ENCODE measurements at places on chromosomes 6 and 20.

DNA sequence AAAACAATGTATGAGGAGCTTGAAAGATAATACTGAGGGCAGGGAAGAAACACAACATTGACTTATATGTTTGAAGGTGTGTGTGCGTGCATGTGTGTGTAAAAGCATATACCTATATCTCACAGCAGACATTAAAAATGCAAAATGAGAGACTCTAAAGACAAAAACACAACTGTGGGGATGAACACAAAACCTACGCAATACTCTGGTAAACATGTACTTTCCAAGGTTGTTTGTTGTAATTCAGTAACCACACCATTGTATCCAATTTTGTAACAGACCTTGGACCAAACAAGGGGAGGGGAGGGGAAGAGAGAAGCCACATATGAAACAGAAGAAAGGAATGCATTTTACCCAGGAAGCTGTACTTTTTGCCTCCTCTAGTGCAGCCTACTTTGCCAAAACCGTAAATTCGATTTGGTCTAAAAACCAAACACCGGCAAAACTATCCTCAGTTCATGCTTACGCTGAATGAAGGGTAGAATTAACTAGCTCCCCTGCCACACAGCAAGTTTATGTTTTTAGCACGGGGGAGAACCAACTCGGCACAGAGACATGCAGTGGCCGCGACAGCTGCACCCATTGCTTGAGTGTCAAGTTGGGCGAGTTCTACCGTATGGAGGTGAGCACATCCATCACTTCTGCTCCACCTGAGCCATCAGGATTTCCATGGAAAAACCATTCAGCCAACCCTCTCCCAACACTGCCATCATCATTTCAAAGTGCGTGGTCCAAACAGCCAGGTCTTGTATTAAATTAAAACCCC is 50.0 kb downstream of the CNKSR3 start:
- no peak for DNase-seq

DNA sequence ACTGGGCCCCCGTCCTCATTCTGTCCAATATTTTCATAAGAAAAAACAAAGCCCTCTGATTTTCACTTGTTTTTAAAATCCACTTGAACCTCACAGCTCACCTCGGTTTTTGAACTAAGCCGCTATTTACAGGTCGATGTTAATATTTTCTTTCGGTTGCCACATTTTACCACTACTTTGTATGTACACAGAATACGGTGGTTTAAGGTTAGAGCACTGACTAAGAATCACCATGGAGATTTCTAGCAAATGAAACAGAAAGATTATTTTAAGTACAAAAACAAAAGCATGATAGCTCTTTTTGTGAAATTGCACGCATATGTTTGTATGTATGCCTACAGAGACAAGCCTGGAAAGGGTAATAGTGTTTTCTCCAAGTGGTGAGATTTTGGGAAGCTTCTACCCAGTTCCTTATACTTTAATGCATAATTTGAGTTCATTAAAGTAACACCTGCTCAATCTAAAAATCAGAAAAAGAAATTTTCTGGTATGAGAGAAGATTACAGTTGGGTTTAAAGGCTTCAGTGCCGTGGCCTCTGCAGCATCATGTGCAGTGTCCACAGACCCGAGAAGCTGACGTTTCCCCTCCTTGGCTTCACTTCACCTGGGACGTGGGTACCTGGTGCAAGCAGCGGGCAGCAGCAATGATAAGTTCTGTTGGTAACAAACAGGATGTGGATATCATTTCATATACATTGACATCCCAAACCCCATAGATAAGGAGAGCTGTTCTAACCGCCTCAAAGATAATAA is 144.0 kb downstream of the UST start:
- no peak for DNase-seq

- DNase-seq, result no peak
Measured at GRCh38 chr6:28211840-28212509, 13.1 kb upstream of the ZSCAN9 start.

- no peak for DNase-seq
Measured at GRCh38 chr6:29489286-29489685, 1.5 kb upstream of the MAS1L start.

DNA sequence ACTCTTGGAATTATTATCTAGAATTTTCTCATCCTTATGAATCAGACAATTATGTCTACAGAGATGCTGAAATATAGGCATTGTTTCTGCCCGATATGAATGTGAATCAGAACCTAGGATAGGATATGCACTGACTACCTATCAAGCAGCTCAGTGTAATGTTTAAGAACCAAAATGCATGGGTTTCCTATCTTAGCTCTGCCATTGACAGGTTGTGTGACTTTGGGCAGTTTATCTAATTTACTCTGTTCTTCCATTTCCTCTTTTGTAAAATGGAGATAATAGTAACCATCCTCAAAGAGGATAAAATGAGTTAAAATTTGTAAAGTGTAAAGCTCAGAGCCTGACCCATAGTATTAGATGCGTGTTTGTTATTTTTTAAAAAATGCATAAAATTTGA is 10.2 kb upstream of the AIG1 start:
- no peak for DNase-seq

- DNase-seq, result no peak
Measured at GRCh38 chr6:134666125-134666524, 283.8 kb downstream of the ALDH8A1 start.

- DNase-seq, result peak; percentile 86
Measured at GRCh38 chr6:35601331-35602132, 87.2 kb downstream of the FKBP5 start.

DNA sequence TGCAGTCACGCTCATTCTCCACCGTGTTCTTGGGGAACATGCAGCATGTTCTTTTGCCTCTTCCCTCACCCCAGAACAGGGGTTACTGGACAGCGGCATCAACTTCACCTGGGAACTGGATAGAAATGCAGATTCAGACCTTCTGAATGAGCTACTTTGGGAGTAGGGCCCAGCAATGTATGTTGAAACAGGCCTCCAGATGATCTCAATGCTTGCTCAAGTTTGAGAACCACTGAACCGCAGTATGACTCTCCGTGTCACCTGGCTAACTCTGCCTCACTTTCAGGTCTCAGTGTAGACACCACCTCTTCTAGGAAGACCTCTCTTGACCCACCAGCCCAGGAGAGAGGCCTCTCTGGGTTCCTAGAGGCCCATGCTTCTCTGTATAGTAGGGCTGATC is 4.9 kb downstream of the TRIB3 start:
- no peak for DNase-seq
